ENCODE measurements at places on chromosomes 1 and 21.

DNA sequence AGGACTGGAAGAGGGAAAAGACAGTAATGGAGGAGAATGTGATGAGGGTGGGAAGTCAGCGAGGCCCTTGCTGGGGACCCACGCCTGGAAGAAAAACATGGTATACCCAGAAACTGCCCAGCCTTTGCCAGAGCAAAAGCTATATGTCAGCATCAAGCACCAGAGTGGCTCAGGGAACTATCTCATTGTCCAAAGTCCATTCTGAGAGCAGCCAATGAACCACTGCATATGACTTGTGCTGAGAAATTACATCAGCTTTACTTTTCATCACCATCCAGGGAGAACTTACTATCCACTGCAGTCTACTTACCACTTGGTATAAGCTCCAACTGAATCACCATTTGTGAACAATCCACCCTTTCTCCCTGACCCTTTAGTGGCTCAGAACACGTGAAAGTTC lies 148.1 kb downstream of the TTLL7 start:
- DNase-seq = no peak

- DNase-seq = no peak
Observed at GRCh38 chr21:37783016-37783415, 133.2 kb downstream of the KCNJ6 start.

DNA sequence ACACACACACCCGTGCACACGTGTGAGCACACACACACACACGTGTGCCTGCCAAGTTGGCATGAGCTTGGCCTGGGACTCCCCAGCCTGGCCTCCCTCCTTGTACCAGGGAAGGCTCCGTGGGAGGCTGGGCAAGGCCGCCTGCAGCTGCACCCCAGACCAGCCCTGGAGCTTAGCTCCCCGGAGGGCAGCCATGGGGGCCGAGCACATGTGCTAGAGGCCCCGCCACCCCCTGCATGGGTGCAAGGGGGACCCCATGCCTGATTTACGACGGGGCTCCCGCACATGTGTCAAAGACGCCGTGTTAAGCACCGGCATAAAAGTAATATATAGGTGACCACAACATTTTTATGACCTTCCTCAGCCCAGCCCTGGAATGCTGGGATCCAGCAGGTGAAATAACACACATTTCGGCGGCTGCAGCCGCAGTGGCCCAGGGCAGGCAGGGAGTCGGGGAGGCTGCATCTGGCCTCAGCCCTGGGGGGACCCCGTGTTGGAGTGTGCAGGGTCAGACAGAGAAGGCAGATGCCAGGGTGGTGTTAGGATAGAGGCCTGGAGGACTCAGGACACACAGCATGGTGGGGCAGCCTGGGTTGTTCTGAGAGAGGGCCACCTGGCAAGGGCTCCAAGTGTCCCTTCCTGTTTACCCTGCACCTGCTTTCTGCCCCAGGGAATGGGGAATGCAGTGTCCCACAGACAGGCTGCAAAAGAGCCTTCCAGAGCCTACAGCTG lies 56.3 kb downstream of the WNT9A start:
- DNase-seq = no peak

DNA sequence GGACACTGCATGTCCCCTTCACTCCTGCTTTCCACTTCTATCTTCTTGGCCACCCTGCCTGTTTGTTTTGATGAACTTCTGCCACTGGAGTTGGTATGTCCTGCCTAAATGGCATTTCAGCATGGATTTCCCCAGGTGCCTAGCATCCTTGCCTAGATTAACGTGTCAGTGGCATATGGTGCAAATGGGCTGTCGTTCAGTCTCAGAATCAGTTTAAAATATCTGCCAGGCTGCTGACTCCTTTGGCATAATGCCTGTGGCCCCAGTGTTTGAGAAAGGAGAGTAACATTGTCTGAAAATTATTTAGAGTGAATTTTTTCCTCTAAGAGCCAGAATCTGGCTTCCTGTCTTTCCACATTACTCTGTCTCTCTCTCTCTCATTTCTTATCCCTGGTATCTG lies 64.9 kb upstream of the BARHL2 start:
- no peak for DNase-seq

- peak; percentile 49 for DNase-seq
Observed at GRCh38 chr1:185170291-185170848, 13.4 kb downstream of the SWT1 start.

GRCh38 chr1:200934676-200935245 lies 40.1 kb downstream of the INAVA start:
- no peak for DNase-seq

DNA sequence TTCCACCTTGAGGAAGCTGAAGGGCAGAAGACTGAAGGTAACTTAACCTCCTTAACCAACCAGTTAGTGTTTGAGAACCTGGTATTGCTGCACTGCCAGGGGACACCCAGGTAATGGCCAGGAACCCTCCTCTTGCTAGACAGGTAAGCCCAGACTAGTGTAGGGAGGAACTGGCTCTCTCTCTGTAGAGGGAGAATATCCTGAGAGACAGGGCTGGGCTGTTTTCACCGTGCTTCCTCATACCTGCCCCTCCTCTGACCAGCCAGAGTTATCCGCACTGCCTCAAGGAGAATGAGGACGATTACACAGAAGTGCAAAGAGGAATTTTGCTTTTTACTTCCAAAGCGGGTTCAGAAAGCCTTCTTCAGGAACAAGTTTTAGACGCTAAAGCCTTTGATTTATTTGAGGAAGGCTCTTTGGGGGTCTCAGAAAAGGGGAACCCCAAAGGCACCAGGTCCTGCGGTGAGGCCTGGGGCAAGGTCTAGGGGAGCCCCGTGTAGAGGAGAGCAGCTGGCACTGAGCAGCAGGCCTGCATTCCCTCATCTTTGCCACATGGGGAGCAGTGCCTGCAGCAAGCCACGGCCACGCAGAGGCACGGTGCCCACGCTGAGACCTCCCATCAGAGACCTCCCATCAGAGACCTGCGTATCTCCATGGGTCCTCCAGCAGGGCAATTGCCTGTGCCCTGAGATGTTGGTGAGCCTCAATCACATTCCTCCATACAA lies 13.5 kb downstream of the GNG4 start:
- DNase-seq = no peak

DNA sequence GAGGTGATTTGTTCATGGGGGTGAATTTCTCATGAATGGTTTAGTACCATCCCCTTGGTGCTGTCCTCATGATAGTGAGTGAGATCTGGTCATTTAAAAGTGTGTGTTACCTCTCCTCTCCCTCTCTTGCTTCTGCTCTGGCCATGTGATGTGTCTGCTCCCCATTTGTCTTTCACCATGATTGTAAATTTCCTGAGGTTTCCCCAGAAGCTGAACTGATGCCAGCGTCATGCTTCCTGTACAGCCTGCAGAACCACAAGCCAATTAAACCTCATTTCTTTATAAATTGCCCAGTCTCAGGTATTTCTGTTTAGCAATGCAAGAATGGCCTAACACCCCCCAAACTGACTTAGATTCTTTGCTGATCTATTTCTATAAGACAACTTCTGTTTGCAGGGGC lies 249.4 kb upstream of the B3GALT2 start:
- no peak for DNase-seq

DNA sequence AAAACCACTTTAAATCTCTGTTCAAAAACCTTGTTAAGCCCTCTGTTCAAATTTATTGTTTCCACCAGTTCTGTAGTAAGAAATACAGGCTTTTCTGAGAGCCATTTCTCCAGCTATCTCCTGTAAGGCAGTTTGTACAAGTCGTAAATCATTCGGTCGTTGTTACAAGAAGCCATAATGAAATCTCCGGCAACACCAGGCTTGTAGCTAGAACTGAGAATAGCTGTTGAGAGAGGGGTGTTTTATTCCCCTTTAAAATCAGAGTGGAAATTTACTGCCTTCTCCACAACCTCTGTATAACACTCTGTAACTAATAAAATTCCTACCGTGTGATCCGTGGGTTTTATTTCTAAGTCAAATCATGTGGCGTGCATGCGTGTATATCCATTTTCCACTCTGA lies 335.8 kb upstream of the KAZN start:
- DNase-seq = no peak

DNA sequence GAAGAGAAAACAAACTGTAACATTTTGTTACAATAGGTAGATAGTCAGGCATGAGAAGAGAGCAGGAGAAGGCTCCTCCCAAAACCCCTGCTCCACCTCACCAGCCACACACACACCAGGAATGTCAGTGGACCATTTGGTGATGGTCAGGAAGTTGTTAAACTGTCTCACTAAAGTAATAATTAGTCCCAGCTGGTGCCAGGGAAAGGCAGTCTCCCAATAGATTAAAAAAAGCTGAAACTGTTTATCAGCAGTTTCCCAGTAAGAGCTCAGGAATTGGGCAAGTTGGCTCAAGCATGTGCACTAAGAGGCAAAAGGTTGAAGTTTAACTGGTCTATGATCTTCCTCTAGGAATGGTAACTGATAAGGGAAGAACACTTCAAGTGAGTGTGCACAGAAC lies 249.6 kb downstream of the COL11A1 start:
- no peak for DNase-seq

DNA sequence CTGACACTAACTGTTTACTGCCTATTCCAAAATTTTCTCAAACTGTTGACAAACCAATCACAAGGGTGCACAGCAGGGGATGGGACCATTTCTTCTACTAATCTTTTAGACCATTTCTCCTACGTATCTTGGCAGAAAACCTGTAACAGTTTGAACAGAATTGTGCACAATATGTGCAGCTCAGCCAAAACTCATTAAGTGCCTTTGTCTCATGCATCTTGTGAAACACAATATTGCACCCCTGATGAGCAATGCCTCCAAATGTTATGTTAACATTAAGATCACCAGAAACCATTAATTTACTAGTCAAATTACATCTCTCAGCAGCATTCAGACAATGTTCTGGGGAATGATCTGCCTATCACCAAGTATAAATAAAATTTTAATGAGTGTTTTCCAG lies 247.5 kb downstream of the NRIP1 start:
- DNase-seq = no peak

DNA sequence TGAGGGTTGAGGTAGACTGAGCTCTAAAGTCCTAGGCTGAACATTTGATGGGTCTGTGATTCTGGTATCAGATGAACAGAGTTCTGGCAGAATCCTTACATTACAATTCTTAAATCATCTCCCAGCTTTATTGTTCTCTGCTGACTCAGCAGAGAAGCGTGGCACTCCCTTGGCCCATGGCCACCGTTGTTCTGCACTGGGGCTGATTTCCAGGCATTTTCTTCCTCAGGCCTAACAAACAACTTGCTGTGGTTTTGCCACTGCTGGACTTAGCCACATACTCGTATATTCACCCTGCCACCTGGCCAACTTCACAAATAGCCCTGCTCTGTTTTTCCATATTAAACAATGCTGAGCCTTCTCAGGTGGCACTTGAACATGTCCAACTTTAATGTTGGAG lies 223.2 kb downstream of the TNR start:
- DNase-seq = no peak

- DNase-seq = no peak
Observed at GRCh38 chr1:195799016-195799415, 809.2 kb downstream of the KCNT2 start.

DNA sequence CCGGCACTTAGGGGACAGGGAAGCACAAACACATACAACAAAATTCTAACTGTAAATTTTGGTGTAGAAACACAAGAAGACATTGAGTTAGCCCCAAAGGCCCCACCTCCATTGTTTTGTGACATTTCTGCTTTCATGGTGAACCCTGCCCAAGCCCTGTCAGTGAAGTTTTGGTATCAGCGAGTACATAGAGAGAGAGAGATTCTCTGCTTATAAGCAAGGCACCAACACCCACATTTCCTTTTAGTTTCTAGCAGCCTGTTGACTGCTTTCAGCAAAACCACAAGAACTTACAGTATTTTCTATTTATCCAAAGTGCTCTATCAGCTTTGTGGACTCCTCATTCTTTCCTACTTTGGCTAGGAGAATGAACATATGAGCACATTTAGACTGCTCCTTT lies 24.0 kb downstream of the ZNF124 start:
- DNase-seq = no peak

GRCh38 chr1:186984959-186985358 lies 156.2 kb downstream of the PLA2G4A start:
- no peak for DNase-seq

DNA sequence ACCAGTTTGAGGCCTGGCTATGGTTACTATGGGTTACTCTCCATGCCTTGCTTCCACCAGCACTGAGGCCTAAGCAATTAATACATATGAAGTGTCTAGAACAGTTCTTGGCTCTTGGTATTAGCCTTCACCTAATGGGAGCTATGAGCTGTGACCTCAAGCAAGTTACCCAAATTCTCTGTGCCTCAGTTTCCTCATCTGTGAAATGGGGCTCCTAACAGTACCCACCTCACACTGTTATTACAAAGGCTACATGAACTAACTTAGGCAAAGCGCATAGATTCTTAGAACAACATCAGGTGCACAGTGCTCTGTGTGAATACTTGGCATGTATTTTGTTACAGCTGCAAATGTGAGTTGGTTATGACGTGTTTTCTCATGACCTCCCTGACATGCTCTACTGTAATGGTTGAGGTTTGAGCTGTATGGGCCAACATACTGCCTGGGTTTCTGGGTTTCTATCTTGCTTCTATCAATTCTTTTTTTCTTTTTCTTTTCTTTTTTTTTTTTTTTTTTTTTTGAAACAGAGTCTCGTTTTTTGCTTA lies 26.5 kb downstream of the CDCP2 start:
- DNase-seq = no peak

DNA sequence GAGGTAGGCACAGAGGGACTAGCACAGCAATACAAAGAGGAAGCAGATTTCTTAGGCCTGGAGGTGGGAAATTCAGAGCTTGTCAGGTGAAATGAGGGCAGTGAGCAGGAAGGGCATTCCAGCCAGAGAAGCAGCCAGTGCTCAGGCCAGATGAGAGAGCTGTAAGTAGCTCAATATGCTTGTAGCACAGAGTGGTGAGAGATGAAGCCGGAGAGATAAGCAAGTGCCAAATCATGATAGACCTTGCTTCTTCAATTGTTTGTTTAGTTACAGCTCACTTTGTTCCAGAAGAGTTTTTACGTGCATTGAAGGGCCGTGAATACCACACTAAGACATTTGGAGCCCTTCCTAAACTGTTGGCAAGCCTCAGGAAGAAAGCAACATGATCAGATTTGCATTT lies 42.0 kb upstream of the ADAMTS1 start:
- DNase-seq = no peak

DNA sequence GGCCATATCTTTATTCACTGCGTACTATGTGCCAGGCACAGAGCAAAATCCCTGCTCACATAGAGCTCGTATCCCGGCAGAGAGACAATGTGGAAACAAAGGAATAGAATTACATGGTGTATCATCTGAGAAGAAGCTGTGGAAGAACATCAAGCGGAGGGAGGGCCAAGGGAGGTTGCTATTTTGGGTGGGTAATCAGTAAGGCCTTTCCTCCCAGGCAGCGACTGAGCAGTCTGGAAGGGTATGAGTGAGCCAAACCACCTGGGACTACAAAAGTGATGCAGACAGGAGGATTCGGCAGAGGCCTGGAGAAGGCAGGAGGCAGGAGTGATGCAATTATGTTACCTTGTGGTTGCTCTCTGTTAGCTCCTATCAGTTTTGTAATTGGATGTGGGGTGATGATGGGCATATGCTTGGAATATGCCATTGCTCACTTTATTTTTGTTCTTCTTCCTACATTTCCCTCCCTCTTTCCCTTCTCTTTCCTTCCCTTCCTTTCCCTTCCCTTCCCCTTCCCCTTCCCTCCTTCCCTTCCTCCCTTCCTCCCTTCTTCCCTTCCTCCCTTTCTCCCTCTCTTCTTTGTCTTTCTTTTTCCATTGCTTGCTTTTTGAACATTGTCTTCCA lies 172.9 kb downstream of the DISC1 start:
- no peak for DNase-seq
